ENCODE measurements at places on chromosomes 7 and 10. TPM values are rescaled to one million over a fixed set of nuclear protein-coding genes. Genes with fewer than 3 reads are reported as not detected.

- no peak for DNase-seq
Observed at GRCh38 chr10:2733278-2733963, 333.9 kb upstream of the PFKP start.

DNA sequence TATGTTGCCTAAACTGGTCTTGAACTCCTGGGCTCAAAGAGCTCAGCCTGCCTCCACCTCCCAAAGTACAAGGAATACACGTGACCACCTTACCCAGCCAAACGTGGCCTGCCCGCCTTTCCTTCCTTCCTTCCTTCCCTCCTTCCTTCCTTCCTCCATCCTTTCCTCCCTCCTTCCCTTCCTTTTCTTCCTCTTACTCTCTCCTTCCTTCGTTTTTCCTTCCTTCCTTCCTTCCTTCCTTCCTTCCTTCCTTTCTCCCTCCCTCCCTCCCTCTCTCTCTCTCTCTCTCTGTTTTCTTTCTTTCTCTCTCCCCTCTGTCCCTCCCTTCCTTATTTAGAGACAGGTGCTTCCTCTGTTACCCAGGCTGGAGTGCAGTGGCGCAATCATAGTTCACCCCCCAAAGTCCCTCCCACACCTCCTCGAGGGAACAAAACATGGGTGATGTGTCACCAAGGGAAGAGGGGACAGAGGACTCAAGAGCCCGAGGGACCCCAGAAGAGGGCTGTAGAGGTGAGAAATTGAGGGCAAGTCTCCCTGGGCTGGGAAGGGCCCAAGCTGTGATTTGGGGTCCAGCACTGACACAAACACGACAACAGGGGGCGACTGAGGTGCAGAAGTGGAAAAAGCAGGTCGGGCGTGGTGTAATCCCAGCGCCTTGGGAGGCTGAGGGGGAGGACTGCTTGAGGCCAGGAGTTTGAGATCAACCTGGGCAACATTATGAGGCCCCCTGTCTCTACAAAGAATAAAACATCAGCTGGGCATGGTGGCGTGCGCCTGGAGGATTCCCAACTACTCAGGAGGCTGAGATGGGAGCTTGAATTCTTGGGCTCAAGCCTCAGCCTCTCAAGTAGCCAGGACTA lies 28.1 kb downstream of the EPHB4 start:
- peak; percentile 57 for DNase-seq

- no peak for DNase-seq
Observed at GRCh38 chr7:48147078-48147591, 24.1 kb upstream of the ABCA13 start.

DNA sequence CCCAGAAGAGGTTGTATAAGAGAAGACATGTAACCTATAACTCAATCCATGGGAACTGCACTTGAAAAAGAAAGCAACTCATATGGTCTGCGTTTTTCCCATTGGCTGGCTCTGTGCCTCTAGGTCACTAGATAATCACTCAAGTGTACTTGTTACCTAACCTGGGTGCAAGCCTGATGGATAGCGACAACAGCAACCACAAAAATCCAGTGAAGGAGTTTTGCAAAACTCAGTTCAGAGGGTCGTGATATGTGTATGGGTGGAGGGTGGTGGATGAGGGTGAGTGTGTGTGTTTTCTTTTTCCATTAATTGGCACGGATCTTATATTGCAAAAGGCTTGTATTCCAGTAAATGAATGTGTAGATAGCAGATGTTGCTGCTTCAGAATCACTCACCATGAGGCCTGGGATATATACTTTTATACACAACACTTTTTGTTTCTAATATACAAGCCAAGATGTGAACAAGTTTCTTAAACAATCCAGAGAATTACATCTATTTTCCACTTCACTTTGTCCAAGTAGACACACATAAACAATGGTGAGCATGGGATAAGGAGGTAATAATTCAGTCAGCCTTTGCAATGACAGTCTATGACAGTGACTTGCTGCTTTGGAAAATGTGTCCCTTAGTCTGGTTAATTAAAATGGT lies 286.9 kb upstream of the DKK1 start:
- DNase-seq, result no peak

The LRIT1 gene
- 3.6 TPM for total RNA-seq

GRCh38 chr10:21849607-21850006 lies 153.9 kb downstream of the DNAJC1 start:
- DNase-seq, result no peak

The PALD1 gene
- 4.8 TPM for total RNA-seq

GRCh38 chr7:99667179-99667578 lies 12.6 kb downstream of the CYP3A5 start:
- no peak for DNase-seq

DNA sequence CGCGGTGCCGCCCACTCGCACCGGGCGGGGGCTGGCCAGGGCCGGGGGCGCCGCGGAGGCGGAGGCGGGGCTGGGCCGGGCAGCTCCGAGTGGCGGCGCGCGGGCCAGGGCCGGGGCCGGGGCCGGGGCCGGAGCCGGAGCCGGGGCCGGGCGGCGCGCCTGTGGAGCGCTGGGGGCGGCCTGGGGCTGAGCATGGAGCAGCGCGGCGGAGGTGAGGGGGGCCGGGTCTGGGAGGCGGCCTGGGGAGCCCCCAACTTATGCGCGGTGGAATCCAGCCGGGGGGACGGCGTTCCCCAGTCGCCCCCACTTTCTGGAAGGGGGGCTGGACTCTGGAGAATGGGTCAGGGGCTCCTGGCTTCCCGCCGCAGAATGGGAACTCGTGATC lies at the start of gene LZTS2:
Gene LZTS2 (plus strand): TSS at position 67 of the 385 bp plus-strand sequence. CDS start 2,731 bp downstream, outside the sequence.
- no peak for DNase-seq

GRCh38 chr10:79028056-79028430 lies 40.7 kb upstream of the ZMIZ1 start:
- no peak for DNase-seq

The PALS2 gene
- total RNA-seq, result 30.8 TPM

The MMP21 gene
- total RNA-seq, result not detected

The PTPRN2 gene
- 0.72 TPM for total RNA-seq

DNA sequence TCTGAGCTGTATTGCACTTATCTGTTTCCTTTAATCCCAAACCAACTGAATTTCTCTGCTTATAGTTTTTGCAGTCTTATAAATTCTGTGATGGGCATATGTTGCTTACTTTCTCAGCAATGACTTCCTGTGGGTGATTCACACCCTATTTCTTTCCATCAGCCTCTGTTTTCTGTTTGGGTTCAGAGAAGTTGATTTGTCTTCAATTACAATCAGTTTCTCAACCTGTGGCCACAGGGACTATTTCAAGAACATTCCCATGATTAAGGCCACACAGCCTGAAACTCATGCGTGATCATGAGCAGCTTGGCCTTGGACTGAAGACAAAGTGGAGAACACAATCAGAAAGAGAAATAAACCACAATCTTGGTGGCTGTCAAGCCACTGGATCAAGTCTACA lies 1174.6 kb upstream of the C7orf33 start:
- no peak for DNase-seq

DNA sequence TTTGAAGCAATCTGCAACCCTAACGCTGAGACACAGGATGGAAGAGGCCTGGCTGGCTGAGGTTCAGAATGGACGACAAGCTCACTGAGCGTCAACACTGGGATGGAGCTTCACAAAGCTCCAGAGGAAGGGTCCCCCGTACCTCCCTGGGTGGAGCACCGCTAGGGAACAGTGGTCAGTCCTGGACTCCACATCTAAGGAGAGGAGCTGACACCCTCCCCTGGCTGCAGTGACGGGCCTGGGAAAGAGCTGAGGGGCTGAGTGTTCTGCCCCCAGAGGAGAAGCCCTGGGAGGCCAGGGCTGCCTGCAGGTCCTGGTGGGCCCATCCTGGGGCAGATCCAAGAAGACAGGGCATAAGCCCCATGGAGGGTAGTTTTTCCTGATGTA lies 146.2 kb downstream of the ARHGAP22 start:
- DNase-seq, result no peak

- no peak for DNase-seq
Observed at GRCh38 chr7:111330235-111330523, 232.1 kb downstream of the IMMP2L start.

The CDK5 gene
- 5.5 TPM for total RNA-seq

GRCh38 chr7:113137241-113137640 lies 18.9 kb upstream of the SMIM30 start:
- DNase-seq, result no peak

The ZNF248 gene
- total RNA-seq, result 35.9 TPM

DNA sequence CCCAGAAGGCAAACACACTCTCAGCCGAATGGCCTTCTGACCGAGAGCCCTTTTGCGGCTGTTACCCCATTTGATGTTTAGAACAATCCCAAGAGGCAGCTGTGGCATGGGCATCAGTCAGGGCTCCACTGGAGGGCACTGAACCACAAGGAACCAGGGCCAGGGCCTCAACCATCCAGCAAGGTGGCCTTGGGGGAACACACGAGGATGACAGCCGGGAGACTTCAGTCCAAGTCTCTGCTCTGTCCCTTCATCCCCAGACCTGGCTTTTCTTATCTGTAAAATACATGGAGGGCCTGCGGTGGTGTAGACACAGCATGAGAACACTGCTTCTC lies 63.6 kb upstream of the INSIG1 start:
- no peak for DNase-seq

DNA sequence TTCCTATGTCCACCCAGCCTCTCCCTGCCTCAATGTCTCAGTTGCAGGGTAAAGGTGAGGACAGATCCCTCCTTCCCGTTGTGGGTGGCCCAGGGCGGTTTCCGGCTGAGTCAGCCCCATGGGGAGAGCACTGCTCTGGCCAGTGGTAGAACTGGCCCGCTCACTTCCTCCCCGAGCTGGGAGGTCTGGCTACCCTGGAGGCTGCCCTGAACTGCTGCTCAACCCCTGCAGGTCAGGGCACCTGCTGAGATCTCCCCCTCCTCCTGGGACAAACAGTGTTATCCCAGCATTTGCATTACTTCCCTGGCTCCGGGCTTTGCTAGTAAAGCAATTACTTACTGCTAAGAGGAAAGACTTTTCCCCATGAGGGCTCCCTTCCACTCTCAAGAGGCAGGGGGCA lies 21.4 kb upstream of the IMPDH1 start:
- no peak for DNase-seq

- DNase-seq, result peak; percentile 9
Observed at GRCh38 chr7:33933611-33934281, 28.4 kb downstream of the BMPER start.

The DPP6 gene
- total RNA-seq, result 1.2 TPM

DNA sequence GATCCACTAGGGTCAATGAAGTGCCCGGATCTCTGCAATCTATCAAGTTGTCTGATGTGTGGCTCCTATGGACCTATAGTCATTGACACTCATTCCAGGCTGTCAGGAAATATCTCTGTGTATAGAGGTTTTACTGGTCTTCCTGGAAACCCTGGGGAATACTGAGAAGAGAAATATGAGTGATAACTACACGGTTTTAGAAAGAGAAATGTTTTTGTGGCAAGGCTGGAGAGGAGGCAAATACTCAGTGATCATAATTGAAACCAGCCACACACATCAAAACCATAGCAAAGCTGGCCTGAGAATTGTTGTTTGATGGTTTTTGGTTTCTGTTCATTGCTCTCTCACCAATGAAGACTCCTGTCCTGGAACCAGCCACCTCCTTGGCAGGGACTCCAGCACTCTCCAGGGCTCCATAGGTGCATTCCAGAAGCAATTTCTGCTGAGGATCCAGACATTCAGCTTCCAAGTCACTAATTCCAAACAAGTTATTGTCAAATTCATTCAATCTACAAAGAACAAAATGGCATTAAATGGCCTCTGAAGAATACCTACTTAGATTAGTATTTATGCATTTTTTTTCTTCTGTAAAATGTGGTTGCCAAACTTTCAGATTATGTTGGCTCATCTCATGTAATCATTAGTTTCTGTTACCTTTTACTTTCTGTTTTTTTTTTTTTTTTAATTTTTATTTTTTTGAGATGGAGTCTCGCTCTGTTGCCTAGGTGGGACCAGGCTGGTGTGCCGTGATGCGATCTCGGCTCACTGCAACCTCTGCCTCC lies 108.6 kb upstream of the ABI1 start:
- no peak for DNase-seq

DNA sequence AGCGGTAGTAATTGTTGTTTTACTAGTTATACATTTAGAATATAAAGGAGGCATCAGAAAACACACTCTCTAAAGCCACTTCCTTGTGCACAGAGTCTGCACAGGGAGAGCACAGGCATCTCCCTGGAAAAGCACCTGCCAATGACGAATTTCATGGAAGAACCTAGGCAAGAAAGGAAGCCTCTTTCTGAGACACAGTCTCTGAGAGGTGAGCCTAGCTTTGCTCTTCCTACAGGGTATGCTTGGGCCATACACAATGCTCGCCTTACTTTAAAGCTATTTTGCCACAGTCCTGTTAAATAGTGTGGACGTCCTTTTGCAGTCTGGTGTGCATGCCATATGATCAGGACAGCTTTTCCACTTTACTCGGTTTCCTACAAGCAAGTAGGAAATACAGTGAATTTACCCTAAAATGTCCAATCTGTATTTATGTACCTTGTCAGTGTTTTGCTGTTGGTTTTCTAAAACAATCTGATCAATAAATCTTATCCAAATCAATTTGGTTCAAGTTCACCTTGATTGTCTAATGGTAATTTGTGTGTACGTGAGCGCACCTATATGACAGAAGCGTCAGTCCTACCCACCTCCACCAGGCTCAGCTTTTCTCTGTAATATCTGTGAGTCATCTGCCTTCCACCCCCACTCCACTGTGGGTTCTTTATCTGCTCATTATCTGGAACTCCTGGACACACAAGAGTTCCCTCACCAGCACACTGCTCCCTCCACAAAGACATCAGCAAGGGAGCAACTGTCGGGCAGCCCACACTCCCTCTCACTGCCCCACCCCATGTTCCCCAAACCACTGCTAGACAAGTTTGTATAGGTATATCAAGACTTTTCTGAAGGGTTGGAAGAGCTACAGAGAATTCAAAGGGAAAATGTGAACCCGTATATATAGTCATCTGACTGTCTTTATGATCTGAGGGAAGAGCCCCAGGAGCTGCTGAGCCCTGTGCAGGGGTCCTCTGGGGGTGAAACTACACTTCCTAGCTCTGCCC lies 65.2 kb downstream of the KLHDC10 start:
- no peak for DNase-seq

The OR2AE1 gene
- 0.96 TPM for total RNA-seq

DNA sequence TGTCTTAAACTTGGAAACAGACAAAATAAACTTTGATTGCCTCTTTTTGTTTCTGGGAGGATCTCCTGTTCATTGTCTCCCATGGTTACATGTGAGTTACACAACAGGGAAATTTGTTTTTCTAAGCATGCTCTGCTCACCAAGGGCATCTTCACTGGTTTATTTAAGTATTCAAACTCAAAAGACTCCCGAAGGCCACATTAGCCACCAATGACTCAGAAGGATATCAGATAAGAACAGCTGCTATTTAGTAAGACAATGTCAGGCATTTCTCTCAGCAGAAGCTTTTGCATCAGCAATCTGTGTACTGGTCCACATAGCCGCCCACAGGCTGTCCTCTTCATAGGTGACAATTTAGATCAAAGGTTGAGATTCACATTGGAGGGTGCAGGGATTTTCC lies 19.3 kb downstream of the OR6B1 start:
- DNase-seq, result peak; percentile 52

DNA sequence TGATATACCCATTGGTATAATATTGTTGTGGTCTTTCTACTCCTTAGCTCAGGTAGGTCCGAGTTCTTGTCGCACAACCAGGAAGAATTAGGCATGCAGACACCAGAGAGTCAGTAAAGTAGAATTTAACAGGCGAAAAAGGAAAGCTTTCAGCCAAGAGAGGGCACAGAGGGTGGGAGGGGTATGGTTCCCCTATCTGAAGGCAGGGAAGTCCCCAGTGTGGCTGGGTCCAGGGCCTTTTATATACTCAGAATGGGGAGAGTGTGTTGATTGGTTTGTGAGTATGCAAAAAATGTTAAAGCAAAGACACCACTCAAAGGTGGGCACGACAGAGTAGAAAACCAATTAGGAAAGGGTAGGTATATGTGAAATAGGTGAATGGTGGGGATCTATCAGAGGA lies 53.9 kb downstream of the IMMP2L start:
- DNase-seq, result no peak
